ENCODE measurements at places on chromosomes 4 and X.

GRCh38 chr4:89469930-89470375 lies 162.4 kb upstream of the GPRIN3 start:
- no peak for DNase-seq

- DNase-seq, result no peak
Observed at GRCh38 chr4:1777822-1778641, 15.1 kb upstream of the FGFR3 start.

DNA sequence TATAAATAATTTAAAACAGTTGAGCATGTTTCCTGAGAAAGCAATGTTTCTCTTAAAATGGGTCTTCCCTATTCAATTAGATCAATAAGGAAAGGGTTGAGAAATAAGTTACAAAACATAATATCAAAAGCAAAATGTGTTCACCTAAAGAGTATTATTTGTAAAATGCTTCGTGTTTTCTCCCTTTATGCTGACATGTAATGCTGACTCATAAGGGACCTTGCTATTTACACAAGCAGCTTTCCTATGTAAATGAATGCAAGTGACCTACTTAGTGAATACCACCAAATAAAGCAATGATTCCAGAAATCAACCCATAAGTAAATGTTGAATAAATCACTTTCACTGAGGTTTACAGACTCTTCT lies 91.5 kb downstream of the ELOVL6 start:
- DNase-seq, result no peak

GRCh38 chrX:1384658-1385252 lies 7.2 kb downstream of the SLC25A6 start:
- no peak for DNase-seq

GRCh38 chr4:110484767-110485166 lies 8.8 kb downstream of the ENPEP start:
- no peak for DNase-seq

DNA sequence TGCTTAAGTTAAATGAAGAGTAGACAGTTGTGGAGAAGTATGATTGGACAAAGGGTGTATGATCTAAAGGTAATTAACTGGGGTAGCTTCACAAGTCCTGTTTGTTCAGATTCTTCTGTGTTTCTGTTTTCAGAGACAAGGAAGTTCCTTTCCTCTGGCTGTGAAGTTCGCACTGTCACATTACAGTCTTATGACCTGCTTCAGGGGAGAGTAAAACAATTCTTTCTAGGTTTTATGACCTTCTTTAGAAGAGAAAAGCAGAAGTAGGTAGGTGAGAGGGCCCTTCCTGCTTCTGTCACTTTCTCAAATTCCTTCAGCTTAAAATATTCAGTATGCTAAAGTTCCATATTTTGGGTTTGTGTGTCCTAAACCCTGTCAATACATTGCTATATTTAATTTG lies 211.9 kb downstream of the SOX3 start:
- no peak for DNase-seq

DNA sequence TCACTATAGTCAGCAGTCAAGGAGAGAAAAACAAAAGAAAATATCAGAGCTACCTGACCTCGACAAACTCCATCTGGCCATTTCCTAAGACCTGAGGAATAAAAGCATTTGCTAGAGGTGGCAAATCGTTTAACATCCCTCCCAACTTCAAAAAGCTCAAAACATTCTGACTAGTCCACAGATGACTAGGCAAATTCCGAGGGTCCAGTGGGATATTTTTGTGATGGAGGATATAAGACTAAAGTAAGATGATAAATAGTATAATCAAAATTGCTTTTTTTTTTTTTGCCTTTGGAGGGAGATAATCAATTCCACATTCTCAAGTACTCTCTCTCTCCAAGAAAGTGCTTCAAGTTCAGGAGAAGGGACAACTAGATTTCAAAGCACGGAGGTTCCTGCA lies 119.1 kb upstream of the ETNPPL start:
- DNase-seq, result no peak

GRCh38 chr4:109947457-109947856 lies 34.8 kb downstream of the EGF start:
- no peak for DNase-seq

DNA sequence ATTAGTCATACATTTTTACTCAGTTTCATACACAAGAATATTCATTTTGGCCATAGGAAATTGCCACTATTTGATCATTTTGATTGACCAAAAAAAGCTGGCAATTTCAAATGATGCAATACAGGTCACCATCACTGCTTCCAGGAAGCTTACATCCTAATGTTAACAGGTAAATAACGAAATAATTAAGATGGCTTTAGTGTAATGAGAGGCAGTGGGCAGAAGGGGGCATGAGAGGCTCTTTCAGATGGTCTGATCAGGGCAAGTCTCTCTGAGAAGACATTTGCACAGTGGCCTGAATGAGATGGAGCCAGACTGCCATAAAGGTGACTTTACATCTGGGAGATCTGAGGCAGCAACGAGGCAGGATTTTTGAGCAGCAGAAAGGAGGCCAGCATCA lies 170.7 kb downstream of the SLIT2 start:
- no peak for DNase-seq

GRCh38 chrX:120813982-120814381 lies 61.7 kb downstream of the CT47B1 start:
- no peak for DNase-seq
